Aorta (tissue), 5 donors: ENCODE measurements at places on chromosomes 2 and 18.
A peak's percentile ranks its signal among the peaks of the same experiment; 100 is the strongest.

DNA sequence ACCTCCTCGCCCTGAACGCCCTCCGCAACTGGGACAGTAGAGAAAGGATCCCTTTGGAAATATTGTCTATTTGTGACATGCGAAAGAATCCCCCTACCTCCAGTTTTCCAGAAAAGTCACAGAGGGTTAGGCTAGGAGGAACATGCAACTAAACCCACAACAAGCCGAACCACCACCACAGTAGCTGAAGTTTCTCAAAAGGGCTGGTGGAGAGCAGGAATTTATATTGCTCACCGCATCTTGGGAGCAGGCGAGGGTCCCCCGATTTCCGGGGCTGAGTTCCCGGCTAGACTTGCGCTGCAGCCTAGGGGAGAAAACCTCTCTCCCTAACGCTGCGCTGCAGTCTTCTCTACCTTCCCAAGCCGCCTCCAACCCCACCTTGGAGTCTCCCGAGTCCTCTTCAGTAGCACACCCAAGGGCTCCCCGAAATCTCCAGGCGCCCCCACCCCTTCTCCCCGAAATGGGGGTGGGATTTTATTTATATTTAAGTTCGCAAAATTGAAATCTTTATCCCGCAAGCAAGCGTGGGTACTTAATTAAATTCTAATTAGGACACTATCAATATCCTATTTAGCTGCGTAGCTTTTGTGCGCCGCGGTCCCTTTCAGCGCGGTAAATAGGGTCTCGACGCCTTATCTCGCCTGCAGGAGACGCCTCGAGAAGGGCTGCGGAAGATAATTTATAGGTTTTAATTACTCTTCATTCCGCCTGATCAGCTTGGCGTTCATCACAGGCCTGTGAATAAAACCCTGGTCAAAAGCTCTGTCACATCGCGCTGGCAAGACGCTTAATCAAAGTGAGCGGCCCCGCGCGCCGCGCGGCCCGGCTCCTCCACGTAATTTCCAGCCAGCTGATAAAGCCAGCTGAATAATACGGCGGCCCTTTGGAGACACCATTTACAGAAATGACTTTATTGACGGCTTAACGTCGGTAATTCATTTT is 2.0 kb upstream of the EN1 start:
- H3K4me3 ChIP-seq: no peak overlapping the region
- H3K4me1 ChIP-seq: no peaks in the 10 kb centered on the region
- H3K36me3 ChIP-seq: no peaks in the 10 kb centered on the region
- no peak for DNase-seq
- H3K27ac ChIP-seq: no peak overlapping the region

GRCh38 chr2:128284841-128285240 is 33.8 kb downstream of the HS6ST1 start:
- no peaks in the 10 kb centered on the region for H3K27me3 ChIP-seq
- peak; percentile 33 for DNase-seq
- H3K4me3 ChIP-seq: no peak overlapping the region

GRCh38 chr2:207847098-207847806 is 77.5 kb upstream of the FZD5 start:
- no peak overlapping the region for H3K4me3 ChIP-seq
- no peak for DNase-seq
- no peaks in the 10 kb centered on the region for H3K27me3 ChIP-seq
- no peaks in the 10 kb centered on the region for H3K36me3 ChIP-seq

DNA sequence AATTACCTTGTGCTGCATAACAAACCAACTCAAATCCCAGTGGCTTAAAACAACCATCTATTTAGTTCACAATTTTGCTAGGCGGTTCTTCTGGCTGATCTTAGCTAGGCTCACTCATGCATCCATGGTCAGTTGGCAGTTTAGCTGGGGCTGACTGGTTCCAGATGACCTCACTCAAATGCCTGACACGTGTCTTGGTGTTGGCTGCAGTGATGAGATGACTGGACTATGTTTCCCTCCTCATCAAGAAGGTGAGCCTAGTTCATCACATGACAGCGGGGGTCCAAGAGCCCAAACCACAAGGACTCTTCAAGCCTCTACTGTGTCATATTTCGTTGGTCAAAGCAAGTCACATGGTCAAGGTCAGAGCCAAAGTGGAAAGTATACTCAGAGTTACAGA is 42.7 kb upstream of the ACTR3 start:
- DNase-seq: no peak
- H3K36me3 ChIP-seq: no peaks in the 10 kb centered on the region
- H3K27me3 ChIP-seq: no peaks in the 10 kb centered on the region

DNA sequence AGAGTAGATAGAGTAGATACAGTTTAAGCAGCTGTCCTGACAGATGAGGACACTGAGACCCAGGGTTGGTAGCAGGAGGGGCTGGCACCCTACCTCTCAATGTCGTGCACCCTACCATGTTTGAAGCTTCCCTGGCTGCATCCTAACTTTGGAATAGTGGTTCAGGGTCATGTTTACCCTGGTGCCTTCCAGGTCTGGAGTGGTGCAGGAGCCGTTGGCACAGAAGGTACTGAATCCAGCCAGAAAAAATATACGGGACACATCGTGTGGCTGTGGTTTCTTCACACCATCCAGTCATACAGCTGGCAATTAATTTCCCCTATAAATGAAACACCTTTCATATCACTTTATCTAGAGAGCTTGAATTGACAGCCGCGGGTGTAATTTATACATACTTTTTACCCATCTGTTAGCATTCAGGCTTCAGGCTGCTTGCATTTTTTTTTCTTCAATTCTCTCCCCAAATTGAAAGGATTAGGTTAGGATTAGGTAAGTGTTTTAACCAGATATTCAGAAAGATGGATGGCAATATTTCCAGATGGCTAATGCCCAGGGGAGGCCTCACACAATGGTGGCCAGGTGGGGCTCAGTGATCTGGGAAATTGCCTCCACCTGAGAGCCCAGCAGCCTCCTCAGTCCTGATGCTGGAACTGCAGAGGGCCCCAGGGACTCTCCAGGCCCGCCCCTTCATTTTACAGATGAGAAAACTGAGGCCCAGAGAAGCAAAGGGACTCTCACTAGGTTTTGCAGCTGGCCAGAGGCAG is 127.0 kb downstream of the CELF4 start:
- H3K4me1 ChIP-seq: no peaks in the 10 kb centered on the region
- no peaks in the 10 kb centered on the region for H3K36me3 ChIP-seq
- H3K4me3 ChIP-seq: no peak overlapping the region

- H3K36me3 ChIP-seq: peaks cover 4% of the 10 kb centered on the region
- DNase-seq: no peak
- no peaks in the 10 kb centered on the region for H3K4me1 ChIP-seq
- H3K27ac ChIP-seq: no peak overlapping the region
- H3K27me3 ChIP-seq: no peaks in the 10 kb centered on the region
These were observed 72.0 kb upstream of the EPB41L5 start for GRCh38 chr2:119940856-119941255.

GRCh38 chr2:10378189-10378588 is 69.9 kb downstream of the ODC1 start:
- H3K36me3 ChIP-seq: no peaks in the 10 kb centered on the region
- no peaks in the 10 kb centered on the region for H3K4me1 ChIP-seq
- no peak overlapping the region for H3K27ac ChIP-seq

DNA sequence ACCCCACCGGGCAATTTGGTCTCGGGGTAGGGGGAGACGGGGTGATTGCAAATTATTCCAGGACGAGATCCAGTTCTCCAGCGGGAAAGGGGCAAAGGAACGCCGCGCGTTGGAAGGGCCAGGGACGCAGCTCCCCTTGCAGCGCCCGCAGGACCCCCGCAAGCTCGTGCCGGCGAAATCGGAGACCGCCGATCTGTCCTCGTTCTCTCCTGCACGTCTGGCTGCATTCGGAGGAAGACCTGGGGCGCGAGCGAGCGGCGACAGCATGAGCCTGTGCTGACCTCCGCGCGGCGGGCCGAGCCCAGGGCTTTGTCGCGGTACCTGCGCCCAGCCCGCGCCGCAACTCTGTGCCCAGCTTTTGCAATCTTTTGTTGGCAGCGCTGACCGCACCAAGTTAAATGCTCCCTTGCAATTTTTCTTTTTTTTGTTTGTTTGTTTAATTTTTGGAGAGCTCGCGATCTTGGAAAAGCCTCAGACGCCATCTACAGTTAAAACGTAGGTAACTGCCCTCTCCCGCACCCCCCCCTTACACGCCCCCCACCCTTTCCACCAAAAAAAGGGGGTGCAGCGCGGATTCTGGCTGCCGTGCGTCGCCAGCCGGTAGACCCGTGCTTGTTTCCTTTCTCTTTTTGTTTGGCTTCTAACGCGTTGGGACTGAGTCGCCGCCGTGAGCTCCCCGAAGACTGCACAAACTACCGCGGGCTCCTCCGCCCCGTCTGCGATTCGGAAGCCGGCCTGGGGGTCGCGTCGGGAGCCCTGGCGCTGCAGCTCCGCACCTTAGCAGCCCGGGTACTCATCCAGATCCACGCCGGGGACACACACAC is 667 bp downstream of the TRIB2 start:
- H3K4me3 ChIP-seq: peak overlapping the region; percentile 92
- H3K27ac ChIP-seq: peak overlapping the region; percentile 6
- H3K4me1 ChIP-seq: no peaks in the 10 kb centered on the region
- DNase-seq: peak; percentile 84
- no peaks in the 10 kb centered on the region for H3K27me3 ChIP-seq

DNA sequence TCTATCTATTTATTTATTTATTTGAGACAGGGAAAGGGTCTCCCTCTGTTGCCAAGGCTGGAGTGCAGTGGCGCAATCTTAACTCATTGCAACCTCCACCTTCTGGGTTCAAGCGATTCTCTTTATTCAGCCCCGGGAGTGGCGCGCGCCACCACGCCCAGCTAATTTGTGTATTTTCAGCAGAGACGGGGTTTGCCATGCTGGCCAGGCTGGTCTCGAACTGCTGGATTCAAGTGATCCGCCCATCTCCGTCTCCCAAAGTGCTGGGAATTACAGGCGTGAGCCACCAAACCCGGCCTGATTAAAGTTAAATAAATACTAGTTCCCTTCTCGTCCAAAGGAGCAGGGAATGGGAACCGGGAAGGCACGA is 4.2 kb upstream of the CTDSP1 start:
- DNase-seq: peak; percentile 50
- no peaks in the 10 kb centered on the region for H3K4me1 ChIP-seq
- no peaks in the 10 kb centered on the region for H3K36me3 ChIP-seq
- no peak overlapping the region for H3K4me3 ChIP-seq
- peak overlapping the region; percentile 78 for H3K27ac ChIP-seq

GRCh38 chr2:239964399-239965185 is 60.5 kb downstream of the NDUFA10 start:
- H3K36me3 ChIP-seq: peaks cover 3% of the 10 kb centered on the region
- H3K27me3 ChIP-seq: no peaks in the 10 kb centered on the region
- no peaks in the 10 kb centered on the region for H3K4me1 ChIP-seq
- no peak for DNase-seq

GRCh38 chr2:111113838-111114237 is 6.9 kb upstream of the BCL2L11 start:
- no peaks in the 10 kb centered on the region for H3K36me3 ChIP-seq
- no peak overlapping the region for H3K27ac ChIP-seq
- H3K4me3 ChIP-seq: no peak overlapping the region
- H3K4me1 ChIP-seq: no peaks in the 10 kb centered on the region
- no peak for DNase-seq
- H3K27me3 ChIP-seq: no peaks in the 10 kb centered on the region

GRCh38 chr18:74492259-74492658 is 3.9 kb upstream of the CNDP2 start:
- no peaks in the 10 kb centered on the region for H3K36me3 ChIP-seq
- no peak for DNase-seq
- no peak overlapping the region for H3K27ac ChIP-seq

- no peaks in the 10 kb centered on the region for H3K4me1 ChIP-seq
- no peak overlapping the region for H3K4me3 ChIP-seq
- H3K27ac ChIP-seq: no peak overlapping the region
These were observed 78.3 kb downstream of the TTC32 start for GRCh38 chr2:19823507-19823906.

- no peaks in the 10 kb centered on the region for H3K4me1 ChIP-seq
- no peaks in the 10 kb centered on the region for H3K27me3 ChIP-seq
- no peaks in the 10 kb centered on the region for H3K36me3 ChIP-seq
- peak overlapping the region; percentile 6 for H3K27ac ChIP-seq
These were observed 1.3 kb downstream of the HS1BP3 start for GRCh38 chr2:20649576-20649975.

GRCh38 chr2:174786066-174786725 is 21.9 kb upstream of the CHRNA1 start:
- no peak for DNase-seq
- H3K27ac ChIP-seq: no peak overlapping the region
- no peaks in the 10 kb centered on the region for H3K36me3 ChIP-seq
- H3K4me1 ChIP-seq: no peaks in the 10 kb centered on the region
- no peaks in the 10 kb centered on the region for H3K27me3 ChIP-seq

DNA sequence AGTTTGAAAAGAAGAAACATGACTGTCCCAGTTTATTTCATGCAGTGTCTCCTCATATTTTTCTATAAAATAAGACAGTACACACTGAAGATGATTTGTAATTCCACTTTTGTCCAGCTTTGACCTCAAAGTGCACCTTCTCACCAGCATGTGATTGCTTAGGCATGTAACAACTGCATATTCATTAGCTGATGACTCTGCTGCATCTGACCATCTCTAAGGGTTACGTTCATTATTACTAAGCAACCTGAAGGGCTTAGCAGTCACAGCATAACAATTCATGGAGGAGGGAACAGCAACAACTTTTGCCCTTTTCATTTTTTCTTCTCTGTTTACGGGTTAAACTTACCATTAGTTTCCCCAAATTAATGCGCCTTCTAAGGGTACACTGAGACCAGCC is 330.6 kb upstream of the PIK3C3 start:
- H3K27ac ChIP-seq: no peak overlapping the region
- no peak for DNase-seq
- H3K4me3 ChIP-seq: no peak overlapping the region
- H3K36me3 ChIP-seq: no peaks in the 10 kb centered on the region
- H3K27me3 ChIP-seq: no peaks in the 10 kb centered on the region

- no peak for DNase-seq
- no peaks in the 10 kb centered on the region for H3K36me3 ChIP-seq
- no peak overlapping the region for H3K4me3 ChIP-seq
These were observed 84.7 kb upstream of the RAB27B start for GRCh38 chr18:54743605-54743995.

GRCh38 chr2:127485051-127485693 is 41.1 kb downstream of the IWS1 start:
- no peak overlapping the region for H3K27ac ChIP-seq
- no peak for DNase-seq
- no peak overlapping the region for H3K4me3 ChIP-seq
- no peaks in the 10 kb centered on the region for H3K4me1 ChIP-seq
- no peaks in the 10 kb centered on the region for H3K27me3 ChIP-seq

GRCh38 chr2:38750891-38751595 is at the start of gene SRSF7:
TSS of gene SRSF7 (minus strand) at chr2:38751361. CDS start at chr2:38751256, 105 bp downstream.
- H3K4me1 ChIP-seq: no peaks in the 10 kb centered on the region
- H3K27ac ChIP-seq: peak within 1 kb of the TSS; percentile 31
- H3K4me3 ChIP-seq: peak within 1 kb of the TSS; percentile 50
- peak; percentile 99 for DNase-seq
- H3K27me3 ChIP-seq: no peaks in the 10 kb centered on the region
- H3K36me3 ChIP-seq: peaks cover 8% of the 10 kb centered on the region

GRCh38 chr18:26818461-26818860 is 47.0 kb downstream of the AQP4 start:
- no peaks in the 10 kb centered on the region for H3K4me1 ChIP-seq
- no peaks in the 10 kb centered on the region for H3K36me3 ChIP-seq
- no peak overlapping the region for H3K4me3 ChIP-seq
